ENCODE measurements at places on chromosomes 7 and 10.

- no peak for DNase-seq
Observed at GRCh38 chr10:33314811-33315561, 19.5 kb downstream of the NRP1 start.

DNA sequence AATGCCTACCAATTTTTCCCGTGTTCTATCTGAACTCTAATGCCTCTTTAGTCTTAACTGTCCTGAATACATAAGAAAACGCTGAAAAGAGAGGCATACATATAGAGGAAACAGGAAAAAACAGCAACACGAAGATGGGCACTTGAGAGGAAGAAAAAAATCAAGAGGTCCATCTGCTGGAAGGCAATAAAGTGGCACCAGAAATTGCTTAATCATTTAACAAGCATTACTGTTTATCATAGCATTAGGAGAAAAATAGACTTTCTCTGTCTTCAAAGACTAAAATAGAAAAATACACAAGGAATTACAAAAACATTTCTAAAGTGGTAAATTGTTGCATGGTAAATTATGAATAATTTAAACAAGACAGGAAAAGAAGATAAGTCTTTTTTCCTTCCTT is 35.0 kb downstream of the NSUN6 start:
- no peak for DNase-seq

GRCh38 chr10:61844116-61844822 is 57.2 kb upstream of the ARID5B start:
- DNase-seq = no peak

DNA sequence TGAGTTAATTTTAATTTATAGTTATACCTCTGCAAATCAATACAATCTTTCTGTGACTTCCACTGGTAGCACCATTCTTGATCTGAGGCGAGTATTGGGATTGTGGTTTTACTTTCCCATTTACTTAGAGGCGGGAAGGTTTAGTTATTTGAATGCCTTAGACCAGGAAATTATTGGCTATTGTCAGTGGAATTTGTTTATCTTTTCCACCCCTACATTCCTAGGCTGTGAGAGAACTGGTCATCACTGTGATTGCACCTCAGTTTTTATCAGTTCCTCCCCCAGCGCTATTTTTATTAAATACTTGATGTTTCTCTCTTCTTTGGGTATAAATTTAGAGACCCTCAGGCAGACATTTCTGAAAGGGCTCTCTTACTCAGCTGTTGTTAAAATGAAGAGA is 29.9 kb downstream of the CDK14 start:
- no peak for DNase-seq

DNA sequence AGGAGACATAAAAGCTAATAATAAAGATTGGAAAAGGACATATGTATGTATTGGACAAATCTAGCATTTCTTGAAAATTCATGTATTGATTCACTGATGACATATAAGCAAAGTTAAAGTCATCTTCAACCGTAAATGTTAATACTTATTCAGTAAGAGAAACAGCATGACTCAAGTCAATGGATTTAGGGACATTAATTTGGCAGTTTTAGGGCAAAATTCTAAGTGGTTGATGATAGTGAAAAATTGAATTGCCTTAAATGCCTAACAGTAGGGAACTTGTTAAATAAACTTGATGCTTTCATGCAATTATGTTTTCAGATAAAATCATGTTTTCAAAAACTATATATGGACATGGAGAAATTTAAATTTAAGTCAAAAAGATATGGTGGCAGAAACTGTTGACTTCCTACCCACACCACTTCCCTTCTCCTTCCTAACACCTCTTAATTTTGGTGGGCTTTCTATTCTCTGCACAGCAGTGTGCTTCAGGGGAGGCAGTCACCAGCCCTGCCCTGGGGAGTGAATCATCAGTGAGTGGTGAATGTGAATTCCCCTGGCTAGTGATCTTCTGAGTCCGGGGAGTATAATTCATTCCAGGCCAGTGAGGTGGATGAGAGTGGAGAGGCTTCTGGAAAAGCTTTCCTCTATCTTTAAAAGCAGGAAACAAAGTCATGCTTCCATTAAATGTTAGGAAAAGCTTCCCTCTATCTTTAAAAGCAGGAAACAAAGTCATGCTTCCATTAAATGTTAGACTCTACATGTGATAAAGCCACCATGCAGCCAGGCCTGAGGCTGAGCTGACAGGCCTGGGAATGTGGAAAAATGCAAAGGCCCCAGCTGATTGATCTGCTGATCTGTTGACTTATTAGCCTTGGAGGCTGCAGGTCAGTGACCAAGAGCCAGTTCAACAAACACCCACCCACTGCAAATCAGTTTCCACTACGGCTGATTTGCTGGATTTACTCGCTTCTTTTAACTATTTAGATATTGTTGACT is 25.2 kb upstream of the ITGB1 start:
- DNase-seq = no peak

DNA sequence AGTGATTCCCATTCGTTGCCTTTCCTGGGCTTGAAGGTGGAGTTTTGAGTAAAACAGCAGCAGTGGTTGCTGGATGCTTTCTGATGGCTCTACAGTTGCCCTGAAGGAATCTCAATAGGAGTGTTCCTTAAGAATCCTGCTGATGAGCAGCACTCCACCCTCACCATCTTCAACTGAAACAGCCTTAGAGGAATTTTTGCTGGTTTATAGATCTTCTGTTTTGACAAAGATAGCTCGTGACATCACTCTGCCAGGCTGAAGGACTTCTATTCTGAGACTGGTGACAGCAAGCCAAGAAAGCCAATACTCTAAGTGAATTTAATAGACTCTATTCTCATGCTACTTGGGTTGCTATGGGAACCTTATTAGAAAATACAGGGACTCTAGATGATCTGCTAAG is 1014.7 kb downstream of the NRG3 start:
- no peak for DNase-seq

DNA sequence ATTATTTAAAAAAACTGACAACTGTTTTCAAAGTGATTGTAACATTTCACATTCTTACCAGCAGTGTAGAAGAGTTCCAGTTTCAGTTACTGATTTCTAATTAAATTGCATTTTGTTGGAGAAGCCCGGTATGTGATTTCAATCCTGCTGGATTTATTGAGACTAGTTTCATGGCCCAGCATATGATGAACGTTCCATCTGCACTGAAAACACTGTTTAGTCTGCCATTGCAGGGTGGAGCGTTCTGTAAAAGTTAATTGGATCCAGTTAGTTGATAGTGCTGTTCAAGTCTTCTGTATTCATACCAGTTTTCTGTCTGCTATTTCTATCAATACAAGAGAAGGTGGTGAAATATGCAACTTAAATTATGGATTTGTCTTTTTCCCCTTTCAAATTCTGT is 37.3 kb upstream of the CCNY start:
- no peak for DNase-seq

GRCh38 chr10:123039632-123039930 is 30.8 kb downstream of the ACADSB start:
- no peak for DNase-seq

Measured in ascending aorta (tissue), 2 donors.